Calu3 (cell line): ENCODE measurements at places on chromosomes 13 and 19. TPM values are rescaled to one million over a fixed set of nuclear protein-coding genes. Genes with fewer than 3 reads are reported as not detected.

- peak; percentile 33 for DNase-seq
These were observed 38.8 kb downstream of the ARHGEF7 start for GRCh38 chr13:111153977-111154332.

DNA sequence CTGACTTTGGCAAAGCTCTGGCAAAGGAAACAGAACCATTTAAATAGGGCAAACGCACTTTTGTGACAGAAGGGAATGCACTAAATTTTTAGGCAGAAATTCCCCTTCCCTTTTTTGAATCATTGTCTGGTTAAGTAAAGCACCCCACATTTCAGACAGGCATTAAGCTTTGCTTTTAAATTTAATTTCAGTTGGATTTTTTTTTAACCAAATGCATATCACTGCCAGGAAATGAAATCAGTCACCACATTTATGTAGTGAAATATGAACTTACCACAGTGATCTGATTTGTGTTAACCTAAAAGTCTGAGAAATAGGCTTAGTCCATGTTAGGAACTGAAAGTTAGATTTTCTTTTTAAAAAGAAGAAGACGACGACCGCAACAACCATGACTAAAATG is 10.8 kb downstream of the GPR183 start:
- DNase-seq, result no peak

SLC6A16 gene
- total RNA-seq, result not detected in 2 replicates

PODNL1 gene
- total RNA-seq, result not detected in 2 replicates

PNMA8B gene
- total RNA-seq, result not detected in 2 replicates

DNA sequence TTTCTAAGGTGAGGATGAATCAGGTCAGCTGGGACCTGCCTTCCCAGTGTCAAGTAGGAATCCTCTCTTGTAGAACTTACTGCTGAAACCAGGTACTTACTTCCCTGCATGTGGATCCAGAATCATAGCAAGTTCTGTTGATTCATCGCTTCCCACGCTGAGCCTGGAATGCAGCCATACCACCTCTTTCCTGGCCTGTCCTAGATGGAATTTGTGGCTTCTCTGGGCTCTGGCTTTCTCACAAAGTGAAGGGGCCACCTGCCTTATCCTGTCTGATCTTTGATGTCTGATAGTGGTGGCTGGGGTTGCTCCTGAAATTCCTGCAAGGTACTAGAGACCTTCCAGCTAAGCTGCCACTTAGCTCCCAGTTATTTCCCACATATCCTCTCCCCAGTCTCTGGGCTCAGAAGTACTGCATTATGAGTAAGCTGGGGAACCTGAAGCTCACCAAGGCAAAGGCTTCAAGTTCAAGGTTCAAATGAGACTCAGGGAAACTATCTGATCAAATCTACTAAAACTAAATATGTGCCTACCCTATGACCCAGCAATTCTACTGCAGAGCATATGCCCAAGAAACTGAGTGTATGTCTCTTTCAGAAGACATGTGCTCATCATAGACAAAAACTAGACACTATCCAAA is 103.5 kb downstream of the SUCLA2 start:
- no peak for DNase-seq

GRCh38 chr19:46615966-46616365 is 8.9 kb downstream of the PTGIR start:
- DNase-seq, result no peak

- peak; percentile 29 for DNase-seq
These were observed 764 bp downstream of the UPF1 start for GRCh38 chr19:18832306-18833140.

VSTM1 gene
- total RNA-seq, result not detected in 2 replicates

DNA sequence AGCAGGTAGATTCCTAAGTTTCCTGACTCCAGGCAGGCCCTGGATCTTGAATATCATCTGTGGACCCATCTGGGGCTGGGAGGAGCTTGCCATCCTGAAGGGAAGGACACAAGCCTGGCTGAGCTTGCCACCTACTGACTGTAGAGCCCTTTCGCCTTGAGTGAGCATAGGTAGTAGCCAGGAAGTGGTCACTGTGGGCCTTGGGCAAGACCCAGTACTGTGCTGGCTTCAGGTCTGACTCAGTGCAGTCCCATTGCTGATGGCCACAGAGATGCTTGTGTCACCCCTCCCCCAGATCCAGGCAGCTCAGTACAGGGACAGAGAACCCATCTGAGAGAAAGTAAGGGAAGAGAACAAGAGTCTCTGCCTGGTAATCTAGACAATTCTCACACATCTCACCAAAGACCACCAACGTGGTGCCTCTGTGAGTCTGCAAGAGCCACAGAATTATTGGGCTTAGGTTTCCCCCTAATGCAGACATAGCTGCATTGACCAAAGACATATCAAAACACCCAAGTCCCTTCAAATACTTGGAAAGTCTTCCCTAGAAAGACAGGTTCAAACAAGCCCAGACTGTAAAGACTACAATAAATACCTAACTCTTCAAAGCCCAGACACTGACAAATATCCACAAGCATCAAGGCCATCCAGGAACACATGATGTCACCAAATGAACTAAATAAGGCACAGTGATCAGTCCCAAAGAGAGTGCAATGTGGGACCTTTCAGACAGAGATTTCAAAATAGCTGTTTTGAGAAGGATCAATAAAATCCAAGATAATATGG is 108.2 kb upstream of the WASF3 start:
- DNase-seq, result no peak

DNA sequence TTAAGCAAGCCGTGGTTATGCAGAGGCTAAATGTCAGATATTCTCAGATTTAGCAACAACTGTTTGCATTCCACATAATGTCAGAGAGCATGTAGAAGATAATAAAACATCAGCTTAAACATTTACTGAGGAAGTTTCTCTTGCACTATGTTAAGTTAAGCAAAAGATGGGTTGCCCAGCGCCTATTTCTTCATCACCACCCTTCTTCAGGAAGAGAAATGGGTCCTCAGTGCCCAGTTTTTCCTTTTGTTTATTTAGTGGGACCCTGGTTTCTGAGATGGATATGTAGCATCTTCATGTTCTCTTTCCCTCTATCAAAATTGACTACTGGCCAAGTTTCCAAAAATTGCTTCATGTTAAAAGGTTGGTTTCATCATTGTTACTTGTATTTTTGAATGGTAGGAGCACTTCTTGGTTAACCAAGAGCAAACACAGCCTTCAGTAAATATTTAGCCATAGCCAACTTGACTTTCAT is 356.8 kb downstream of the RFC3 start:
- DNase-seq, result no peak

GRCh38 chr13:24511816-24512196 is 772 bp downstream of the PARP4 start:
- DNase-seq, result no peak

KISS1R gene
- not detected in 2 replicates for total RNA-seq

- DNase-seq, result no peak
These were observed 188.0 kb downstream of the TDRD3 start for GRCh38 chr13:60584976-60585375.

- no peak for DNase-seq
These were observed 5.2 kb downstream of the CEACAM4 start for GRCh38 chr19:41621654-41622053.

GRCh38 chr19:29187676-29188075 is 25.3 kb downstream of the UQCRFS1 start:
- DNase-seq, result no peak

DNA sequence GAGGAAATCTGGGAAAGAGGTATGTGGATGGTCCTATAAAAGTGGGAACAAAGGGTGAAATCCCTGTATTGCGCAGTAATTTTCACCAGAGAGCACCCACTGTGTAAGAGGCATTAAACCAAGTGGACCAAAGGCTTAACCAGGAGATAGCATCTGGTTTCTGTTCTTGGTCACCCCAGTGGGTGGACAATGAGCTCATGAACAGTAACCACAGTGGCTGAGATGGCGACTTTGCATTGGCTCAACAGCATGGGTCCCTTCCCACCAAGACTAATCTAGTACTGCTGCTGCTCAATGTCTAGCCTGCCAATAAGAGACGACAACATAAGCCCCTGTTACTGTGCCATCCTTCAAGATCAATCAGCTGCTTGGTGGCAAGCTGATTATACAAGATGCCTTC is 36.6 kb downstream of the CCDC169 start:
- DNase-seq, result no peak

DNA sequence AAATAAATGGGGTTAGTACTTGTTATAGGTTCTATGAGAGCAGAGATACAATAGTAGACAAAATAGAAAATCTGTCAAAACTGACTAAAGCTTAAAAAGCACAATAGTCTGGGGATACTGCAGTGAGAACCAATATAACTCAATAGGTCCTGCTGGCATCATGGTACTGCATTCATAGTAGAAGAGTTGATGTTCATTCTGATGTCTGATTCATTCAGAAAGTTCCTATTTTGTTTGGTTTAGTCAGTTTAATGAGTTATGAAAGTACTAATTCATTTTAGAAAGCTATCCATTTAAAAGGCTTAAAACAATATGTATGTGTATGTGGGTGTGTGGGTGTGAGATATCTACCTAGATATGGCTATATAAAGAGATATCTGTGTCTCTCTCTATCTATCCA is 152.8 kb downstream of the LHFPL6 start:
- no peak for DNase-seq

TFPT gene
- total RNA-seq, result 30.8 and 34.2 TPM in 2 replicates

FAAP24 gene
- total RNA-seq, result 7.3 and 8.4 TPM in 2 replicates

DNA sequence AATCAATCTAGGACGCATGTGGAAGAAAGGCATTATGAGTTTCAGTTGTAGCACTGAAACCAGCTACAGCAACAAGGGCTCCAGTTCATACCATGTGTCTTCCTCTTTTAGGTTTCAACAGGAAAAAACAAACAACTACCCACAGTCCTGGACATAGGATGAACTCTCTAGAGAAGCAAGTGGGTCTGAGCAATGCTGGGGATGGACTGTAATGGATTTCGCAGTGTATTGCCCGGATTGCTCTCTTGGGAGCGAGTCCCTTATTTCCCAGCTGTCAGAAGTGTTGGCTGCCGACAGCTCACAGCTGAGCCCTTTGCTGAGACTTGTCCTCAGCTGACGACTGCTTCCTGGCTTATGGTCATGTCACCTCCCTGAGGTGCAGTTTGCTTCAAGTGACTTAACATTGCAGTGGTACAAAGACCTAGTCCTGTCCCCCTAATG is 12.1 kb upstream of the MYCBP2 start:
- no peak for DNase-seq

- DNase-seq, result no peak
These were observed 9.8 kb downstream of the ZNF333 start for GRCh38 chr19:14699641-14700040.

PCDH17 gene
- total RNA-seq, result not detected in 2 replicates

DNA sequence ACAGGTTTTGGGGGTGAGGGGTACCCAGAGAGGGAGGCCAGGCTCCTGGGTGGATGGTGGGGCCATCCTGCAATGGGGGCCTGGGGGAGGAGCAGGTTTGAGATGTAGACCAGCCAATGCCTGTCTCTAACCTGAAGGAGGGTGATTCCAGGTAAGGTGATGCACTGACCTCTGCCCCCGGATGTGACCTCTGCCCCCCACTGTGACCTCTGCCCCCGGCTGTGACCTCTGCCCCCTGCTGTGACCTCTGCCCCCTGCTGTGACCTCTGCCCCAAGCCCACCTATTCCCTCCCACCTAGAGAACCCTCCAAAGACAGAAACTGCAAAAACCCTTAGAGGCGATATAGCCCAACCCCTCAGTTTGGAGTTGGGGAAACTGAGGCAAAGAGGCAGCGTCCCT is 10.3 kb upstream of the SPACA4 start:
- DNase-seq, result no peak

GRCh38 chr19:33393286-33394005 is 19.9 kb downstream of the CEBPG start:
- no peak for DNase-seq

GRCh38 chr19:2038284-2039088 is 12.6 kb downstream of the MKNK2 start:
- no peak for DNase-seq

DNA sequence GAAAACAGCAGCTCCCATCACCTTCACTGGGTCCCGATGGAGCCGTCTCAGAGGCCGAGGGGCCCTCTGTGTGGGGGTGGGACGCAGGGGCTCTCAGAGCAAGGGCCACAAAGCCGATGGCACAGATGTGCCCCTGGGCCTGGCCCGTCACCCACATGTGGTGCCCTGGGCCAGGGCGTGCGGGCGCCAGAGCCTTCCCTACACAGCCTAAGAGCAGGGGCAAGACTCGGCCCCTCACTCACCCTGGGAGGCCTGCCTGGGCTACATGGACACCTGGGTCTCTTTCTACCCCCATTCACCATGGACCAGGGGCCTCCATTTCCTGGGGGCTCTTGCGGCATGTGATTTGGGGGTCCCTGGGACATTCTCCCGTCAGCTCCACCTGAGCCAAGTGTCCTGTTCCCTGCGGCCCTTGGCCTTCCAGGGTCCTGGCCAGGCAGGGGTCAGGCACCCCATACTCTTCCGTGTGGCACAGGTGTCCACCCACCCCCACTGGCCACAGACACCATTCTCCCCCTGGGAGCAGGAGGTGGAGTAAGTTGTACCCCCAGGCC is 10.0 kb downstream of the COMP start:
- no peak for DNase-seq

DNA sequence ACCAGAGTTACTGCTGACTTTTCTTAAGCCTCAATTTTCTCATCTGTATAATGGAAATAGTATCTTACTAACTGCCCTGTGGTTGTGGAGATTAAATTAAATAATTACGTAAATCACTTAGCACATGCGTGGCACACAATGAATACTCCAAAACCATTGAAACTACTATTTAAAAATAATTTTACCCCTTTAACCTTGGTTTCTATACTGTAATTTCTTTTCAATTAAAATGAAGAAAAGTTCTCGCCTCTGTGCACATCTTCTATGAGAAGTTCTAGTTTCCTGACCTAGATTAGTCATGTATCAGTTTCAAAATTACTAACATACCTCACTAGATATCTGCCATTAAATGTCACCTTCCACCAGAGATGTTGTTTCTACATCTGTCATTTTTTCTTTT is 5.7 kb downstream of the SLITRK1 start:
- DNase-seq, result no peak

- DNase-seq, result no peak
These were observed 44.7 kb downstream of the EFNB2 start for GRCh38 chr13:106490569-106491321.

DNA sequence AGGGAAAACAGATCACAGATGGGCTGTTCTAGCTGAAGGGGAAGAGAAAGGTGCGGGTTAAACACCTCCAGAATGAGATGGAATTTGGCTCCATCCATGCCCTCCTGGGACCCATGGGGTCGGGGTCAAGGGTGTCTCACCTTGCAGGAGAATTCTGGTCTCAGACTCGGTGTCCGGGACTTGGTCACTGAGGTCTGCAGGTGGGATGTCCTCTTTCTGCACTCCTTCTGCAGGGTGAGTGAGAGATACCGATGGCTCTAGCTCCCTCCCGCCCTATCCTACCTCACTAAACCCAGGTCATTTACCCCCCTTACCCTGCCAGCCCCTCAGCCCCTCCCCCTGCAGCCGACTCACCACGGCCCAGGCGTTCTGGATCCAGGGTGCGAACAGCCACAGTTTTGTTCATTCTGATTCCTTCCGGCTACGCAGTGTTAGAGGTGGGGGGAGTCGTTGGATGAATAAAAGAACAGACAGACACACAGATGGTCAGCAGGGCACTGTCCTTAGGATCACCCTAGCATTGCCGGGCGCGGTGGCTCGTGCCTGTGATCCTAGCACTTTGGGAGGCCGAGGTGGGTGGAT is 24.1 kb downstream of the C3 start:
- DNase-seq, result no peak
